ENCODE measurements at places on chromosomes 12 and 14. TPM values are rescaled to one million over a fixed set of nuclear protein-coding genes. Genes with fewer than 3 reads are reported as not detected.

GRCh38 chr12:39426636-39427240, 16.2 kb downstream of the KIF21A start:
- H3K27me3 ChIP-seq = no peaks in the 10 kb centered on the region
- H3K4me1 ChIP-seq = no peaks in the 10 kb centered on the region
- no peaks in the 10 kb centered on the region for H3K36me3 ChIP-seq
- no peak for DNase-seq
- no peak overlapping the region for H3K4me3 ChIP-seq

DNA sequence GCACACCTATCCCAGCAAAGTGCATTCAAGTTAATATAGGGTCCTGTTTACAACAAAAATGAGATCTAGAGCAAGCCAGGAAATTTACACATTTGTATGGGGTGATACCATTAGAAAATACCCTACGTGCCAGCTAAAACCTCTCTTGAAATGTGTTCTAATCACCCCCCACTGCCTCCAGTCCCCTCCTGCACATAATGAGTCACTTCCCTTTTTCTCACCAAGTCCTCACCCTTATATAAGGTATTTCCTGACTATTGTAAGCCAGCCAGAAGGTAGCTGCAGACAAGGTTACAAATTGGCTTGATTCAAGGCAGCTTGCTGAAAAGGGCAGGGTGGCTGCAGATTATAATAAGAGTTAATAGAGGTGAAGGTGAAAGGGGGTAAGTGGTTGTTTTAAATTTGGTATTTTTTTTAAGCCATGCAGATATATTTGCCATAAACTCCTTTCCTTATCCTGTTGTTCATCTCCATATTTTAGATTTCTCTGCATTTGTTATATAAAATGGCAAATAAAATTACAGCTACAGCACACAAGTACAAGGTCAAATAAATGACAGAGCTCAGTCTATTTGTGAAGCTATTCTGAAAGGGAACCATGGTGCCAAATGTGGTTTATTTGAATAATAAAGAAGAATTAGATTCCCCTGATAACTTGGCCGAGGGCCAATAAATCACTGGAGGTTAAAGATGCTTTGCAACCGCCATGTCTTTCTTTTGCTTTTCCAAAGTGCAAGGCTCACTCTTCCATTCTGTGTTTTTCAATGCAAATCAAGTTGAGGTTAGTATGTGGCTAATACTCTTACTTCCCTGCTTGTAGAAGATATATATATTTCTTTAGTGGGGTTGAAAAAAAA, 385.9 kb downstream of the EGLN3 start:
- H3K27ac ChIP-seq = no peak overlapping the region
- DNase-seq = no peak
- no peaks in the 10 kb centered on the region for H3K4me1 ChIP-seq
- H3K27me3 ChIP-seq = no peaks in the 10 kb centered on the region
- no peaks in the 10 kb centered on the region for H3K36me3 ChIP-seq

- H3K4me3 ChIP-seq = no peak overlapping the region
- no peaks in the 10 kb centered on the region for H3K4me1 ChIP-seq
- DNase-seq = no peak
- no peak overlapping the region for H3K27ac ChIP-seq
- no peaks in the 10 kb centered on the region for H3K27me3 ChIP-seq
- no peaks in the 10 kb centered on the region for H3K36me3 ChIP-seq
Observed at GRCh38 chr14:62002642-62003041, 240.4 kb downstream of the SNAPC1 start.

- H3K4me3 ChIP-seq = no peak overlapping the region
- no peak overlapping the region for H3K27ac ChIP-seq
- no peak for DNase-seq
- H3K4me1 ChIP-seq = peaks cover 44% of the 10 kb centered on the region
Observed at GRCh38 chr12:116320791-116321217, 43.3 kb upstream of the MED13L start.

GRCh38 chr12:21528953-21529352, 2.9 kb downstream of the SPX start:
- DNase-seq = no peak
- H3K27me3 ChIP-seq = peaks cover 16% of the 10 kb centered on the region
- no peaks in the 10 kb centered on the region for H3K4me1 ChIP-seq
- no peaks in the 10 kb centered on the region for H3K36me3 ChIP-seq
- no peak overlapping the region for H3K4me3 ChIP-seq

The AICDA gene
- total RNA-seq = 2.6 TPM

The GLIPR1L2 gene
- total RNA-seq = 1.5 TPM

The ZC2HC1C gene
- total RNA-seq = 1.2 TPM
